Esophagus (tissue), 2 donors: ENCODE measurements at places on chromosomes 7 and 10. TPM values are rescaled to one million over a fixed set of nuclear protein-coding genes. Genes with fewer than 3 reads are reported as not detected.

The CFAP69 gene
- 3.1 TPM for polyA plus RNA-seq

The IKZF1 gene
- 1.1 TPM for polyA plus RNA-seq

The ABCA13 gene
- 1.6 TPM for polyA plus RNA-seq

The OPN4 gene
- 0.02 TPM for polyA plus RNA-seq

The NKX2-3 gene
- polyA plus RNA-seq, result 1.1 TPM

The PCLO gene
- polyA plus RNA-seq, result 1.6 TPM

The CPA2 gene
- polyA plus RNA-seq, result 0.37 TPM

The LIPF gene
- 3.0 TPM for polyA plus RNA-seq

The C10orf143 gene
- 6.3 TPM for polyA plus RNA-seq

The PSPH gene
- 8.6 TPM for polyA plus RNA-seq

The OR6B1 gene
- not detected for polyA plus RNA-seq

The PFKP gene
- polyA plus RNA-seq, result 43.9 TPM

The OPALIN gene
- polyA plus RNA-seq, result not detected

The RAPGEF5 gene
- 6.6 TPM for polyA plus RNA-seq

The ASAH2 gene
- polyA plus RNA-seq, result 0.18 TPM

The SPDYE6 gene
- polyA plus RNA-seq, result not detected

The SGPL1 gene
- polyA plus RNA-seq, result 16.6 TPM

The ADAMTS14 gene
- 2.2 TPM for polyA plus RNA-seq

The TACC2 gene
- 51.8 TPM for polyA plus RNA-seq

The SORCS3 gene
- polyA plus RNA-seq, result 0.04 TPM

The CD36 gene
- 3.6 TPM for polyA plus RNA-seq

The MARCHF5 gene
- polyA plus RNA-seq, result 32.5 TPM

The MALRD1 gene
- 0.14 TPM for polyA plus RNA-seq
